M059J (cell line): ENCODE measurements at places on chromosomes 6 and 20. TPM values are rescaled to one million over a fixed set of nuclear protein-coding genes. Genes with fewer than 3 reads are reported as not detected.

DNA sequence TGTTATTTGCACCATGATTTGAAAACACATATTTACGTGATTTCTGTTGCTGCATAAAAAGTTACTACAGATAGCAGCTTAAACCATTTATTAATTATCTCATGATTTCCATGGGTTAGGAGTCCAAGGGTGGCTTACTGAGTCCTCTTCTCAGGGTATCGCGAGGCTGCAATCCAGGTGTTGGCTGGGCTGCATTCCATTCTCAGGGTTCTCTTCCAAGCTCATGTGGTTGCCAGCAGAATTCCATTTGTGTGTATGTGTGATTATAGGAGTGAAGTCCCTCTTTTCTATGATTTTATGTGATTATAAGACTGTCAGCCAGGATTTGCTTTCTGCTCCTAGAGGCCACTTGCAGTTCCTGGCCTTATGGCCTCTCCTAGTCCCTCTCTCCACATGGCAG is 135.1 kb downstream of the FAM83B start:
- DNase-seq: peak; percentile 46

Gene TMC2
- not detected in 2 replicates for total RNA-seq

Gene GMPR
- total RNA-seq: 64.3 and 92.2 TPM in 2 replicates

DNA sequence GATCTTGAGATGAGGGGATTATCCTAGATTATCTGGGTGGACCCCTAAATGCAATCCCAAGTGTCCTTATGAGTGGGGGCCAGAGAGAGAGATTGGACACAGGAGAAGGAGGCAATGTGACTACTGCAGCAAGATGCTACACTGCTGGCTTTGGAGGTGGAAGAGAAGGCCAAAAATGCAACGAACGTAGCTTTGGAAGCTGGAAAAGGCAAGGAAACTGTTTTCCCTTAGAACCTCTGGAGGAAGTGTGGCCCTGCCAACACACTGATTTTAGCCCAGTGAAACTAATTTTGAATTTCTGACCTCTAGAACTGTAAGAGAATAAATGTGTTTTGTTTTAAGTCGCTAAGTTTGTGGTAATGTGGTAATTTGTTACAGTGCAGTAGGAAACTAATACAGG is 15.7 kb downstream of the PPARD start:
- no peak for DNase-seq

DNA sequence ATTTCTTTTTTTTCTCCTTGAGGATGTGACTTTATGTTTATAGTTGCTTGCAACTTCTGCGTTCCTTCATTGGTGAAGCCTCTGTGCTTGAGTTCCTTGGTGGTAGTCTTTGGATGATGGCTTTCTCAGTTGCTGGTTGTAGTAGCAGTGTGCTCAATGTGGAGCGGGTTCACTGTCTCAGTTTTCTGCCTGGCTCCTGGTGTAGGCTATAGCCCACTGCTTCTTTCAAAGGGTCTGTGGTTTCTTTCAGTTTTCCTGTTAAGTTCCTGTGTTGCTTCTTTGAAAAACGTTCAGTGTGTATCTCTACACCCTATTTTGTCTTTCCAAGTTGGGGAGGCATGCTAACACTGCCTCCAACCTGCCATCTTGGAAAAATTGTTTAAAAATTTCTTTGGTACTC is 33.9 kb upstream of the ZBTB24 start:
- DNase-seq: no peak

Gene TBP
- 22.9 and 24.5 TPM in 2 replicates for total RNA-seq

DNA sequence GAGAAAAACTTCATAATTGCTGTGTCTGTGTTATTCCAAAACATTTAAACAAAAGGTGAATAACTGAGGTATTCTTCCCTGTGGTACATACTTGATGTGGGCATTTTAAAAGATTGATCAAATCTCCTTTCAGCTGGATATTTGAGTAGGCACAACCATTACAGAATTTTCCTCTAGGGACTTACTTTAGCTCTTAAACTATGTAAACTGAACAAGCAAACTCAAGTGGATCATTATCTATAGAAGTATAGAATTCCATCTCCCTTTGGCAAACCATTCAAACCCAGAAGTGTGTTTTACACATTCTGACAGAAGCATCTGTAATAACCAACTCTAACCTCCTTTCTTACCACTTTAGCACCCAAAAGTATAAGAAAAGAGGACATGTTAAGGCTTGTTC is 241.4 kb downstream of the ESR1 start:
- no peak for DNase-seq

Gene ACAT2
- total RNA-seq: 49.6 and 75.8 TPM in 2 replicates

- DNase-seq: no peak
Measured at GRCh38 chr6:90190752-90191395, 105.8 kb downstream of the BACH2 start.

DNA sequence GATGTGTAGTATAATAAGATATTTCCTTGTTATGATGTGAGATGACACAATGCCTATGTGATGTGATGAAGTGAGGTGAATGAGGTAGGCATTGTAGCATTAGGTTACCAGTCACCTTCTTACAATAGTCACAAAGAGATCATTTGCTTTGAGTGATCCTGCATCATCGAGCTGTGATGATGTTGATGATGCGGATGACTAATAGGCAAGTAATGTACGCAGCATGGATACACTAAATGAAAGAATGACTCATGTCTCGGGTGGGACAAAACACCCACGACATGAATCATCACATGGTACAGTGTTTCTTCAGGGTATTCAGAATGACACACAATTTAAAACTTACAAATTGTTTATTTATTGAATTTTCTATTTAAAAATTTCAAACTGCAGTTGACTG is 806.3 kb upstream of the GJE1 start:
- peak; percentile 100 for DNase-seq

- DNase-seq: no peak
Measured at GRCh38 chr6:6148192-6148815, 141.6 kb upstream of the NRN1 start.

DNA sequence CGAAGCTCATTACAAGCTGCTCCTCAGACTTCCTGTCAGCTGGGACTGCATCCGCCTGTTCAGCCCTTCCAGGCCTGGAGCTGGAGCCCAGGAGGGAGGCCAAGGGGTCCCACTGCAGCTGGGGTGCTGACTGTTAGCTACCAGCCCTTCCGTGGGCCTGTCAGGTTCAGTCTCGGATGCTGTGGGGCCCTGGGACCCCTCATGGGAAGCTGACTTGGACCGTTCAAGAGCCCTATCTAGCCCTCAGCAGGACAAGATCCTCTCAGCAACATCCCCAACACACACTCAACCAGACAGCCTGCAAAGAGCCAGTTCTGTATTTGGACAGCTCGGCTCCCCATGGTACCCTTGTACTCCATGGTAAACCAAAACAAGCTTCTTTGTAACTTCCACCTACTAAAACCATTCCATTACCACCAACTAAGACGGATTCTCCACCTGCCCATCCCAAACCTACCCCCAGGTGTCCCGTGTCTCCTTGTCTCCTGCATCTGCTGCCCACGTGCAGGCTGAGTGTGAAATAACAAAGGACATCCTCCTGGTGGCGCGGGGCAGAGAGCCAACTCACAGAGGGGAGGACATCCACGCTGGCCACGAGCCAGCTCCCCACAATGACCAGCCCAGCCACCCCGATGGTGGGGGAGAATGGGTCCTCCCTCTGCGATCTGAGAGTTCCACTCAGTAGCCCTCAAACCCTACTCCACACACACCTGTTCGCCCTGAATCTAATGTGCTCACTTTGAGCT is 111.2 kb downstream of the TAF4 start:
- no peak for DNase-seq

DNA sequence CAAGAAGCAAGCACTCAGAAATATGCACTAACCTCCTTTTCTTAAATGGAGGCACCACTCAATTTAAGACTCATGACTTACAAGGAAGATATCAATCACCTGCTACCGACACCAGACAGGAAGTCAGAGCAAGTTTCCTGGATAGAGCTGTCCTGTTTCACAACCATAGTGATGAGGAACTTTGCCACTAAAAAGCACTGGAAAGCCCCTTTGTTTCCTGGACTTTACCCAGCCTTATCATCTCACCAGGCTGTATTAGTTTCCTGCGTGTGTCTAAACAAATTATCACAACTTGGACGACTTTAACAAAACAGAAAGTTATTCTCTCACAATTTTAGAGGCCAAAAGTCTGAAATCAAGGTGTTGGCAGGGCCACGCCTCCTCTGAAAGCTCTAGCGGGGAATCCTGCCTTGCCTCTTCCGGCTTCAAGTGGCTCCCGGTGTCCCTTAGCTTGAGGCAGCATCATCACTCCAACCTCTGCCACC is 253.8 kb upstream of the STXBP5 start:
- peak; percentile 28 for DNase-seq

GRCh38 chr20:38842558-38842981 is 37.1 kb downstream of the PPP1R16B start:
- DNase-seq: no peak

- DNase-seq: no peak
Measured at GRCh38 chr6:143079325-143079640, 18.6 kb downstream of the AIG1 start.

Gene MAK
- 0.20 and 0.44 TPM in 2 replicates for total RNA-seq

DNA sequence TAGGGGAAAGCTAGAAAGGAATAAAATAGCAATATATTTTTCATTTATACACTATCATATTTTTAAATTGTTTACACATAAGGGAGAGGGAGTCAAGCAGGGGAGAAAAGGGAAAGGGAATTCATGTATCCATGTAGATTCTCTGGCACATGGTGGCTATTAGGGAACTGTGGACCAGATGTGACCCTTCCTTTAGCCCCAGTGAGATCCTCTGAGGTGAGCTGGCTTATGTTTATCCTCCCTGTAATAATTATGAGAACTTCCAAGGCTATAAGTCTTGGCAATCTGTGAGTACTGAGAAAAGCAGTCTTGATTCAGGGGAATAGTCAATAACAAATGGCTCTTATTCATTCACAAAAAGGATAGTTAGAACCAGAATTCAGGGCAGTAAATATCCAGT is 42.6 kb downstream of the TSBP1 start:
- no peak for DNase-seq

GRCh38 chr6:116191881-116192280 is 62.0 kb downstream of the TSPYL4 start:
- no peak for DNase-seq

DNA sequence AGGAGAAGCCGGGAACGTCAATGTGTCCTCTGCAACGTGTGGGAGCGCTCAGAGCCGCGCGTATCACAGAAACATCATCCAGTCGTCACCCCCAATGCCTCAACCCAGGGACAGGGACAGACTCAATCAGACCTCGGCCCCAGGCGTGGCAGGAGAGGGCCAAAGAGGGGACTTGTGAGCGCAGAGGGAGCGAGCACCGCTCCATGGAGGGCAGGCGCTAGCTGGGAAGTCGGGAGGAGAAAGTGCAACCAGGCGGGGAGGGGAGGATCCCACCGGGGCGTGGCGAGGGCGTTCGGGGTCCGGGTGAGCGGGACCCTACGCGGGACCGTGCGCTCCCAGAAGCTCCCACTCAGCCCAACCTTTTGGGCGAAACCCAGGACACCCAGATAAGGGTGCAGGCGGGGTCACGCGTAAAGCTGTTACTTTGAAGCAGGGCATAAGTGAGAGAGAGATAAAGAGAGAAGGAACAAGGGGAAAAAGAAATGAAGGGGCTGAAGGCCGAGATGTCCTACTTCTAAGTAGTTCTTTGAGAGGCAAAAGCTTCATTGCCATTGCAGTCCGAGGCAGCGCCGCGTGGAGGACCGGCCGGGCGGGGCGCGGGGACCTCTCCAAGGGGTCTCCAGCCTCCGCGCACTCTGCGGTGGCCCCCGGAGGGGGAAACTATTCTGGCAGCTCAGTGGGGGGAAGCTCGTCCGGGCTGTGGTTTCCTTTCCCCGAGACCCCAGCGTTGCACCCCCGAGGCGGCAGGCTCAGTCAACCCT is 862 bp upstream of the SOBP start:
- DNase-seq: peak; percentile 37

DNA sequence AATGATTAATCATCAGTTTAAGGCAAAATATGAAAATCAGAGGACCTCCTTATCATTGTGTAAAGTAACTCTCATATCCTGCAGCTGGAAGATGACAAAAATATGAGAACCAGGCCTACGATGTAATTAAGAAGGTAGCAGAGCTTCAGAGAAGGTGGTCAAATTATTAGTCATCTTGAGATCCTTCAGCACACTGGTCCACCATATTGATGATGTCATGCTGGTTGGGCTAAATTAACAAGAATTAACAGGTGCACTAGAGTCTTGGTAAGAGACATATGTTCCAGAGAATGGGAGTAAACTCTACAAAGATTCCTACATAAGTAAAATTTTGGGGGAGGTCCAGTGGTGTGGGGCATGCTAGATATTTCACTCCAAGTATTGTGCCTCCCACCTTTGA is 112.8 kb downstream of the OTOR start:
- no peak for DNase-seq

Gene PACSIN1
- 0.20 TPM in 1 of 2 replicates, not detected in the other for total RNA-seq

DNA sequence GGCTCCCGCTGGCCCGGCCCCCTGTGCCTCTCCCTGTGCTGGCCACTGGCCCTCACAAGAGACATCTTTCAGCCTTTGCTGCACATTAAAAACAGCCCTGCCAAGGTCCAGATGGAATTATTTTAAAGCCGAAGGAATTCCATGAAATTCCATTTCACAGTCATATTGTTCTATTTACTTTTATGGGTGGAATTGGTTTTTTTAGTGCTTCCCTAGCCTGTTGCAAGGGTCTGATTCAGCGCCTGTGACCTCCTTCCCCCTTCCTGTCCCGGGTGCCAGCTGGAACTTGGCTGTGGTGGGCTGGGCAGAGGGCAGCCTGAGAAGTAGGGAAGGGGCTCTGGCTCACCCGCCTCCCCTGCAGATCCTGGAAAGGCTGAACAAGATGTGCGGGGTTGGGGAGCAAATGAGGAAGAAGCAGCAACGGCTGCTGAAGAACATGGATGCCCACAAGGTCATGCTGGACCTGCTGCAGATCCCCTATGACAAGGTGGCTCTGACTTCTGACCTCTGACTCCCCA is 34.3 kb downstream of the UQCC2 start:
- DNase-seq: no peak

Gene PTCHD4
- total RNA-seq: 0.15 and 1.3 TPM in 2 replicates

DNA sequence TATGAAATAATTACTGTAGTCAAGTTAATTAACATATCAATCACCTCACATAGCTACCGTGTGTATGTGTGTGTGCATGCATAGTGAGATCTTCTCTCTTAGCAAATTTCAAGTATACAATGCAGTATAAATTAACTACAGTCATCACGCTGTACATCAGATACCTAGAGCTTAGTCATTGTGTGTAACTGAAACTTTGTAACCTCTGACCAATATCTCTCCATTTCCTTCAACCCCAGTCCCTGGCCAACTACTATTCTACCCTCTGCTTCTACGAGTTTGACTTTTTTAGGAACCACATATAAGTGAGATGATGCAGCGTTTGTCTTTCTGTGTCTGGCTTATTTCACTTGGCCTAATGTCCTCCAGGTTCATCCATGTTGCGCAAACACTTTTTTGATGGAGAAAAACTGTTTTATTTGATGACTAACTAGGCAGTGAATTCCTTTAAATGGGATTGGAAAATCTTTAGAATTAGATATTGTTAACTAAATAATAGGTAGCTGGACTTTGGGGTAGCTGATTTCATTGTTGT is 459.5 kb downstream of the DHX35 start:
- peak; percentile 15 for DNase-seq

Gene FAM83B
- 0.10 and 0.20 TPM in 2 replicates for total RNA-seq
